ENCODE measurements at places on chromosomes 7 and 10. TPM values are rescaled to one million over a fixed set of nuclear protein-coding genes. Genes with fewer than 3 reads are reported as not detected.

SUN3 gene
- total RNA-seq, result not detected

DNA sequence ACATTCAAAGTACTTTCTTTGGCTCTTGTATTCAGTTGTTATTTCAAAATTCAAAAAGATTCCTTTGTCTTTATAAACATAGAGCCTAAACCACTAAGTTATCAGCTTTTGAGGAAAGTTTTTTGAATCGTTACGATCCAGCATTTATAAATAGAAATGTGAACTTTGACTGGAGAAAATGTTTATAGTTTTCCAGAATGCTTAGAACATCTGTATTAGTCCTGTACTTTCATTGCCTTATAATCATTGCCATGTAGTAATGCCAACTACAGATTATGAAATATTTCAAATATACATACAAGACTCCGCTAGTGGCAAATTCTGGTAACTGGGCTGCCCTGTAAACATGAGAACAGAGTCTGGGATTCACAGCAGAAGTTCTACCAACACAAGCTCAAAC is 191.3 kb upstream of the PRKCQ start:
- peak; percentile 21 for DNase-seq

SYT15B gene
- 0.56 TPM for total RNA-seq

GRCh38 chr10:3420527-3421469 is 248.2 kb upstream of the PITRM1 start:
- no peak for DNase-seq

- no peak for DNase-seq
Measured at GRCh38 chr7:24718977-24719491, 38.2 kb downstream of the GSDME start.

DNA sequence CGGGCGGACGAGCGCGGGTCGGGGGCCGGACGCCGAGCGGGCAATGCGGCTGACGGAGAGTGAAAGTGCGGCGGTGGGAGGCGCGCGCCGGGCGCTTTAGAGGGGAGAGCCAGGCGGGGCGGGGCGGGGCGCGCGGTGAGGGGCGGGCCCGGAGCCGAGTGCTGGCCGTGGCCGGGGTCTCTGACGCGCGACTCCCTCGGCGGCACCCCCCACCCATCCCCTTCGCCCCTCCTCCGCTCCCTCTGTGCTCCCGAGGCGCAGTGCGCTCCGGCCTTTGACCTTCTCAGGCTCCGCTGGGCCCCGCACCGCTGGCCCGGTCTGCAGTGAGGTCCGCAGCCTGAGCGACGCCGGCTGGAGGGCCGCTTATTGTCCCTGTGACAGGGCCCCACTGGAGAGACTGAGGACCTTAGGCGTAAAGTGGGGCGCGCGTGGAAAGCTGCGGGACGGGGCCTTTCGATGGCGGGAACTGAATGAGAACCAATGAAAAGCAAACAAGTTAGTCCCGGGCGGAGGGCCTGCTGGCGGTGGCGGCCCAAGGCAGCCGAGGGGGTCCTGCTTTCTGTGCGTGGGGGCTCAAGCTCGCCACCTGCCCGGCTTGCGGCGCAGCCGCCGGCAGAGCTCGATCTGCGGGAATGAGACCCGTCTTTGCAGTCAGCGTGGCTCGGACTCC is at the start of gene CXCL12:
Gene CXCL12, minus strand, starts transcription at position 72 of the 670 bp plus-strand sequence. CDS start 92 bp downstream, outside the sequence.
- no peak for DNase-seq

EPHB6 gene
- under 0.01 TPM for total RNA-seq

GRCh38 chr7:155965010-155965409 is 152.7 kb upstream of the SHH start:
- DNase-seq, result peak; percentile 26

DNA sequence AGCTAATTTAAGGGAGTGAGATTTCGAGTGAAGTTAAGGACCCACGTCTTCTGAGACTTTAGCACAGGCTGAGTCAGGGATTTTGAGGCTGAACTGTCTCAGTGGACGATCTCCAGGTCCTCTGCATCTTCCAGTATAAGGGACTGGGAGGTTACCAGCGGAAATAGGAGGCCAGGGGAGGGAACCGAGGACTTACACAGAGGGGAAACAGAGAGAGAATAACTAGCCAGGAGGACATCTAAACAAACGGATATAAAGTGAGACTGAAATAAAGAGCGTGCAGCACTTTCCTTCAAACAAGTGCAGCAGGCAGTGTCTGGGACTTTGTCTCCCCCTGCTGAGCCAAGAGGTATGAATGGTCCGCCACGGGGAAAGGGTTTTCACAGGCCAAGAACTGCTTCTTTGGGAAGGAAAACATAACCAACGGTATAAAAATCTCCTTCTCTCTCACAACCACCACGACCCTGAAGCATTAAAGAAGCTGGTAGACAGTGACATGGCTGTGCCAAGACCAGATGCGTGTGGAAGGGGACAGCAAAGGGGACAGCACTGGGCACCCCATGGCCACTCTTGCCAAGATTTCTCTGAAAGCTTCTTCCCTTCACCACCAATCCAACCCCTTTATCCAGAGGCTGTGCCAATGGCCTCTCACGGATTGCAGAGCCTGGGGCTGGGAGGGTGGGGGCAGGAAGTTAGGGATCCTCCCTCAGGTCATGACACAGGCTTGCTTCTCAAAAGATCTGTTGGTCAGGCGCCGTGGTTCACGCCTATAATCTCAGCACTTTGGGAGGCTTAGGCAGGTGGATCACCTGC is 72.0 kb downstream of the SLC37A3 start:
- DNase-seq, result peak; percentile 73

PCDH15 gene
- not detected for total RNA-seq

SRGN gene
- 46.4 TPM for total RNA-seq

DNA sequence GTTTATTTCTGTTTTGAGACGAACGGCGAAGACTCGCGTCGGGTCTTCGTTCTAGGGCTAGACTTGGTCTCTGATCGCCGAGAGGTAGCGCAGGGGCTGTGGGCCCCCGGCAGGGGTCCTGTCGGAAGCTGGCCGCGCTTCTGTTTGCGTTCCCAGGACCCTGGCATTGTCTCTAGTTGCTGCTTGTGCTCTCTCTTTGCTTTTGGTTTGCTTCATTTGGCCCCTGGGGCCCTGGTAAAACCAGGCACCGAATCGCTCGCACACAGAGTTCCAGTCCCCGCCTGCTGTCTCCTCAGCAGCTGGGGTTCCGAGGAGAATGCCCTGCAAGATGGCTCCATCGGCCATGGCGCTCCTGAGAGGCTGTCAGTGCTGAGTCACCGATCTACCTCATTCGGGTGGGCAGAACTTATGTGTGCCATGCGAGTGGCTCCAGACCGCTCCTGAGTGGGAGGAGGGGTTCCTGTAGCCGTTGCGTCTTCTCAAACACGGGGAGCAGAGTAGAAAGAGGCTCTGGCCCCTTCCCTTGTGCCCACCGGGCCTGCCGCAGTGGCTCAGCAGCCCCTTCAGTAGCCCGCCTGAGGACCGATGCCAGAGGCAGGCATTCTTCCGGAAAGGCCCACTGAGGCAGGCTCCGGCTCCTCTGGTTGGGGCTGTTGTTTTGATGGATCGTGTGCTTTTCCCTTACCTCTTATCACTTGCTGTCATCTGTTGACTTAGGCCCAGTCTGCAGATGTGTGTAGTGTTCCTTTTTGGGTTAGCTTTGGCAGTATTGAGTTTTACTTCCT is 826 bp downstream of the CHPF2 start:
- DNase-seq, result peak; percentile 89

DNA sequence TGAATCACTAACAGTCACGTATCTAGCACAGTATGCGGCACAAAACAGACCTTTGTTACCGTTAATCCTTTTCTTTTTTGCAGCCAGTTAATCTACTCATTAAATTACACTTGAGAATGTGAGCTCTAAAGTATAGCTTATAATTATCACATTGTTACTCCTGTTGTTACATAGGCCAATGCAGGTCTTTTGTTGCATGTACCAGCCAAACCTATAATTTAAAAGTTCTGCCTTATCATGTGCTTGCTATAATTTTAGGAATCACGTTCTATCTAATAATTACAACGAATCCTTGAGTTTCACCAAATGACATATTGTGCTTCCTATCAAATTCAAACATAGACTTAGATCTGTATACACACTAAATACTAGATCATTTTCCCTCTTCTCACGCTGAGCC is 245.1 kb downstream of the DGKI start:
- DNase-seq, result no peak

All from IMR-90 (cell line).